ENCODE measurements at places on chromosomes 11 and 22. TPM values are rescaled to one million over a fixed set of nuclear protein-coding genes. Genes with fewer than 3 reads are reported as not detected.

- no peaks in the 10 kb centered on the region for H3K4me1 ChIP-seq
- no peak overlapping the region for H3K27ac ChIP-seq
- no peak overlapping the region for H3K4me3 ChIP-seq
- no peak for DNase-seq
- no peaks in the 10 kb centered on the region for H3K36me3 ChIP-seq
Measured at GRCh38 chr22:46841522-46841921, 79.1 kb downstream of the TBC1D22A start.

DNA sequence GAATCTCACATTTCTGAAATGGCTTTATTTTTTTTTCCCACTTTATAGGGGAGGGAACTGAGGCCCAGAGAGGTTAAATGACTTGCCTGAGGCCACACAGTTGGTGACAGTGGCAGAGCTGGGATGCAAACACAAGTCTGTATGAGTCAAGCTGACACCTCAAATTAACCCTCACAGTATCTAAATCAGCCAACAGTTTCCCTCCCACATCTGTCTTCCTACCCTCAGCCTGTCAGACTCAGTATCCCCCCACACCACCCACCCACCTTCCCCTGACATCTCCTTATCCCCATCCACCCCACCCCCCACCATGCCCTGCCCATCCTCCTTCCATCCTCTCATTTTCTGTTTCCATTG lies 95.2 kb downstream of the TP53I11 start:
- peaks cover 36% of the 10 kb centered on the region for H3K27me3 ChIP-seq
- no peak for DNase-seq
- H3K4me3 ChIP-seq: no peak overlapping the region
- H3K36me3 ChIP-seq: no peaks in the 10 kb centered on the region

DNA sequence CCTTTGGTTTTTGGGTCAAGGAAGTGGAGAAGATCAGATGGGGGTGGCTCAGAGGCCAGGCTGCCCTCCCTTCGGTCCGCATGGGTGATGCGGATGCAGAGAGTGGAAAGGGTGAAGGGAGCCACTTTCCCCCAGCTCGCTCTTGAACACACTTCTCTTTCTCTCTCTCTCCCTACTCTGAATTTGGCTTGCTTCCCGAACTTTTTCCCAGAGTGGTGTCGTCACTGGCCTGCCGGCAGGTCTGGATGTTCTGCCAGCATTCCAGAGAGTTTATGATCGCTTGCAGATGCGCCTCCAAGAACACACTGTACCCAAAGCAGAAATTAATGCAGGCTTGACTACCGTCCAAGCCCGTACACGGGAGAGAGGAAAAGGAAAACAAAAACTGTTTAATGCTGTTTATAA lies 103.2 kb downstream of the ZBTB16 start:
- H3K4me1 ChIP-seq: peaks cover 25% of the 10 kb centered on the region
- H3K4me3 ChIP-seq: no peak overlapping the region
- no peaks in the 10 kb centered on the region for H3K36me3 ChIP-seq
- peaks cover 86% of the 10 kb centered on the region for H3K27me3 ChIP-seq

Gene IRAG1
- 1.3 TPM for total RNA-seq

- H3K27ac ChIP-seq: no peak overlapping the region
- H3K36me3 ChIP-seq: no peaks in the 10 kb centered on the region
- no peak overlapping the region for H3K4me3 ChIP-seq
- peak; percentile 16 for DNase-seq
- no peaks in the 10 kb centered on the region for H3K4me1 ChIP-seq
Measured at GRCh38 chr11:133821776-133822175, 23.5 kb downstream of the SPATA19 start.

- H3K4me1 ChIP-seq: peaks cover 14% of the 10 kb centered on the region
- H3K27ac ChIP-seq: no peak overlapping the region
- no peaks in the 10 kb centered on the region for H3K36me3 ChIP-seq
Measured at GRCh38 chr11:70756341-70756740, 358.0 kb downstream of the CTTN start.

DNA sequence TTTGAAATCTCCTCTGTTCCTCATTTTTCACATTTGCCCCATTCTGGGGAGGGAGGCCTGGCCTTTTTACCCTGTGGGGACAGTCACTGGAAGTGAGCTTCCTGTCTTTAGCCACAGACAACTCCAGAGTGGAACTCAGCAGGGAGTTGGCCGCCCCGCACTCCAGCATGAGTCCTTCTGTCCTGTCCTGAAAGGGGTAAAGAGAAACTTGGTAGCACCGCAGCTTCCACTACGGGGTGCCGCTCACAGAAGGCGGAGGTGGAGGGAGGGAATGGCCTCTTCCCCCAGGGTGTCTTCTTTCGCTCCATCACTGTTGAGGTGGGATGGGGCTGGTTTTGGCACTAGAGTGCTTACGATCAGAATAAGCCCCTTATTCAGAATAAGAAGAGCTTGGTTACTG lies 132.2 kb downstream of the ST3GAL4 start:
- no peak overlapping the region for H3K27ac ChIP-seq
- no peaks in the 10 kb centered on the region for H3K36me3 ChIP-seq
- H3K4me3 ChIP-seq: no peak overlapping the region
- DNase-seq: no peak
- peaks cover 4% of the 10 kb centered on the region for H3K27me3 ChIP-seq
- H3K4me1 ChIP-seq: peaks cover 12% of the 10 kb centered on the region

DNA sequence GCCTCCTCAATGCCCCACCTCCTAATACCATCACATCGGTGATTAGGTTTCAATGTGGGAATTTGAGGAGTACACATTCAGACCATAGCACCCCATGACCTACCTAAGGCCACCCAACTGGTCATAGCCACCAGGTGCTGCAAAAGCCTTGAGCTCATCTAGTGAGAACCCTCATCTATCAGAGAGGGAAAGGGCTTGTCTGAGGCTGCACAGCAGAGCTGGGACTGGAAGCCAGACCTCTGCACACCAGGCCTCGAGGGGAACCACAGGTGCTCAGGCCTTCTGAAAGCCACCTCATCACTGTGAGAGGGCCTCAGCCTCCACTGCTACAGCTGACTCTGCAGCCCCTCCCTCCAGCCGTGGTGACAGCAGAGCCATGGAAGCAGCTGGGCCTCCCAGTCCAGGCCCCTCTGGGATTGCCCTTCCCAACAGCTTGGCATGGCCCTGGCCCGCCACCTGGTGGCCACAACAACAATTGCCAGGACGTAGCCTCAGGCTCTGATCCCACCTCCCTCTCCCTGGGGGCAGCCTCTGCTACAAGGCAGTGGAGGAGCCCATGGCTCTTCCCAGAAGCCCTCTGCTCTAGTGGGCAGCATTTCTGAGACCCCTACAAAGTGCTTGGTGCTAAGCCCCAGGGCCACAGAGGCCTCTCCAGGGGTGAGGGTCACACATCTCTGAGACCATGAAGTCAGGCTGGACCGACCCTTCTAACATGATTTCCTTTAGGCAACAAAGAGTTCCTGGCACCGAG lies 41.0 kb upstream of the PRDM11 start:
- H3K36me3 ChIP-seq: no peaks in the 10 kb centered on the region
- H3K4me1 ChIP-seq: no peaks in the 10 kb centered on the region
- no peak overlapping the region for H3K4me3 ChIP-seq

DNA sequence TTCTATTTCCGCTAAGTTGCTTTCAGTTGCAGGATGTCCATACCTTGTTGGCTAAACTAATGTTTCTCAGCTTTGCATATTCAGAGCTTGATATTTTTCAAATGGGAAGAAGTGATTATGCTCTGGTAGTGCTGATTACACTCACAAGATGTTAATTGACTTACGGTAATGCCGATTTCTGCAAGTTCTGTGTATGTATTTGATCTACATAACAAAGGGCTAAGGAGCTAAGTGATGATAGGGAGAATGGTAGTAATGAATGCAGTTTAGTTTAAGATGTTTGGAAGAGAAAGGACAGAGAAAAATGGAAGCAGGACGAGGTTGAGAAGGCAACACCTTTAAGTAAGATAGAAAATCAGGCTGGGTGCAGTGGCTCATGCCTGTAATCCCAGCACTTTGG lies 61.4 kb downstream of the FAM83F start:
- H3K36me3 ChIP-seq: no peaks in the 10 kb centered on the region
- no peak overlapping the region for H3K4me3 ChIP-seq
- H3K27me3 ChIP-seq: no peaks in the 10 kb centered on the region
- H3K4me1 ChIP-seq: peaks cover 18% of the 10 kb centered on the region
- no peak overlapping the region for H3K27ac ChIP-seq

Gene LRP5
- 129 TPM for total RNA-seq

GRCh38 chr11:15940462-15941205 lies 415.7 kb downstream of the SOX6 start:
- no peak for DNase-seq
- no peaks in the 10 kb centered on the region for H3K36me3 ChIP-seq
- H3K27ac ChIP-seq: no peak overlapping the region
- no peaks in the 10 kb centered on the region for H3K27me3 ChIP-seq
- H3K4me1 ChIP-seq: no peaks in the 10 kb centered on the region

GRCh38 chr11:126311401-126312291 lies 7.8 kb downstream of the DCPS start:
- no peak overlapping the region for H3K4me3 ChIP-seq
- 0 out of 2 replicates have a peak, but pooled peaks cover 8% of the 10 kb centered on the region for H3K36me3 ChIP-seq
- no peaks in the 10 kb centered on the region for H3K27me3 ChIP-seq
- DNase-seq: no peak

- no peaks in the 10 kb centered on the region for H3K27me3 ChIP-seq
- no peaks in the 10 kb centered on the region for H3K4me1 ChIP-seq
- H3K4me3 ChIP-seq: no peak overlapping the region
- no peak overlapping the region for H3K27ac ChIP-seq
- no peaks in the 10 kb centered on the region for H3K36me3 ChIP-seq
Measured at GRCh38 chr11:107078375-107078774, 60.1 kb upstream of the GUCY1A2 start.

DNA sequence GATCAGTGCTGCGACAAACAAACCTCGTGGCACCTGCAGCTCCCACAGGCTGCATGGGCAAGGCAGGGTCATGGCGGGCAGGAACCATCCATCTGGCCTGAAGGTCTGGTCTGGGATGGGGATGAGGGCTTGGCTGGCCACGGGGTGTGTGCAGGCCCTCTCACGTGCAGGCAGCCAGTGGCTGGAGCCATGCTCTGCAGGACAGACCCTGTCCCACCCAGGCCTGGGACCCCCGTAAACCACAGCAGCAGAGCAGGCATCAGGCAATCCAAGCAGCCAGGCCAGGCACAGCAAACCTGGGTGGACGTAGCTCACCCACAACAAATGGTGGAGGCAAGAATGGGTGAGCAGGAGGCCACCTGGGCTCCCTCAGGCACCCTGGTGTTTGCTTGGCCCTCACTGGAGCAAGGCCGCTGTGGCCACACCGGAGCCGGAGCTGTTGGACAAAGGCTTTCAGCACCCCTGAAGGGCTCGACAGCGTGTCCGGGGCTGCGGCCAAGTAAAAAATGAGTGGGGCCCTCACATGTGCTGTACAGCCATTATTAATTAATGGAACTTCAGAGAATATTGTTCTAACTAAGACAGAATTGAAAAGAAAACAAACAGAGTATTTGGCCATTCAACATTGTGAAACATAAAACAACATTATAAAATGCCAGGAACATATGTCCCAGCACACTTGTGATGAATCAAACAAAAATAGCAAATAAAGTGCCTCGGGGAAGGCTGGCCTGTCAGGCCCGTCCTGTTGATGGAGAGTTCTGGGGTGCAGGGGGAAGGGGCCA lies 24.0 kb upstream of the GNB1L start:
- H3K4me3 ChIP-seq: no peak overlapping the region
- H3K27ac ChIP-seq: no peak overlapping the region
- no peak for DNase-seq
- no peaks in the 10 kb centered on the region for H3K27me3 ChIP-seq
- peaks cover 25% of the 10 kb centered on the region for H3K4me1 ChIP-seq

DNA sequence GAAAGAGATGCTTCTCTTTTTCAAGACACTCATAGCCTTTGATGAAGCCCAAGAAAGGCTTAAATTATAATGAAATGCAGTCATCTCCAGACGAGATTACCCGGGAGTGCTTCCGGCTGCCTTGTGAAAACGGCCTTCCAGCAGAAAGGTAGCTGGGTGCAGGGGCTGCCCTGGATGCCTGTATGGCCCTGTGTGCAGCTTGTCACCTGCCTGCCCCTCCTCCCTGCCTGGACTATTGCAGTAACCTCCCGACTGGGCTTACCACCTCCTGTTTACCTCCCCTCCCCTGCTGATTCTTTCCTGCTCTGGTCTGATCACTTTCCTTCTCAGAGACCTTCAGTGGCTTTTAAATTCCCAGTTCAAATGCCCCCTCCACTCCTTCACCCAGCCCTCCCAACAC lies 126.4 kb upstream of the SYT13 start:
- H3K36me3 ChIP-seq: no peaks in the 10 kb centered on the region
- DNase-seq: no peak
- no peak overlapping the region for H3K27ac ChIP-seq
- no peak overlapping the region for H3K4me3 ChIP-seq
- H3K4me1 ChIP-seq: no peaks in the 10 kb centered on the region
- H3K27me3 ChIP-seq: peaks cover 92% of the 10 kb centered on the region

DNA sequence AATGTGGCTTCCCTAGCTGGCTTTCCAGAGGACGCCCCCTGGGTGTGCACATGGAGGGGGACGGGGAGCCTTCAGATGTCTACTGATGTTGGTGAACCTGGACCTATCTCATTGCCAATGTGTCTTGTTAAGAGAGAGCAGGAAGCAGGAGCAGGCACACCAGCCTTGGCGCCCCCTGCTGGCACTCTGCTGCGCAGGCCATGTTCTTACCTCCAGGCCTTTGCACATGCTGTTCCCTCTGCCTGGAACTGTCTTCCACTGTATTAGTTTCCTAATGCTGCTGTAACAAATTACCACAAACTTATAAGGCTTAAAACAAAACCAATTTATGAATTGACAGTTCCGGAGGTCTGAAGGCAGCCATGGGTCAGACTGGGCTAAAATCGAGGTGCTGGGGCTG lies 23.6 kb upstream of the MN1 start:
- H3K27ac ChIP-seq: no peak overlapping the region
- no peaks in the 10 kb centered on the region for H3K27me3 ChIP-seq
- DNase-seq: no peak

DNA sequence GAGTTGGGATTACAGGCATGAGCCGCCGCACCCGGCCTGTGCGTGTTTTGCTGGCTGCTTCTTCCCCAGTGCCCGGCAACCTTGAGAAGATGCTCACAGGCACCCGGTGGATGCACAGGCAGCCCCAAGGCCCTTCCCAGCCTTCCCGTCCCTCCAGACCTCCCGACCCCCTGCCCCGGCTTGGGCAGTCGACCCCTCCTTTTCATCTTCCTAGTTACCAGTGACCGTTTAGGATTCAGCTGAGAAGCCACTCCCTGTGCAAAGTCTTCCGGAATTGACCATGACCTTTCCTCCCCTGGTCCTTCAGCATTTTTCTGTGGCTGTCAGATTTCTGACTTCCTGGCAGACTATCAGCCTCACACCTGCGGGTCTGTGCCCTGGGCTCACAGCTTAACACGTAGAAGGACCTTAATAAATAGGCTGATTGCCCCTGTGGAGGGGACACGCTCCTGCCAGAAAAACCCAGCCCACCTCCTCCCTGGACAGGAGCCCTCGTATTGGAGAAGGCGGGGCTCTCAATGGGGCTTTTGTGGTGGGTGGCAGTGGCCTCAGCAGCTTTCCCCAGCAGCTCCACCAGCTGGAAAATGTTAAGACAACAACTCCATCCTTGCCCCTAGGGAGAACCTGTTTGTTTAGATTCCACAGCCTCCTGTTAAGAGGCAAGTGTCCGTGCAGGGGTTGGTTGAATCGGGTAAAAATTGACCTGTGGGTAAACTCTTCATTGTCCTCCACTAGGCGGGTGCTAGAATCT lies 10.4 kb upstream of the ANO1 start:
- H3K36me3 ChIP-seq: no peaks in the 10 kb centered on the region
- peak; percentile 81 for DNase-seq
- peak overlapping the region; percentile 86 for H3K27ac ChIP-seq
- peaks cover 91% of the 10 kb centered on the region for H3K4me1 ChIP-seq
- peak overlapping the region; percentile 50 for H3K4me3 ChIP-seq

- H3K27ac ChIP-seq: no peak overlapping the region
- DNase-seq: peak; percentile 70
- no peaks in the 10 kb centered on the region for H3K36me3 ChIP-seq
- peaks cover 15% of the 10 kb centered on the region for H3K4me1 ChIP-seq
- H3K4me3 ChIP-seq: no peak overlapping the region
- H3K27me3 ChIP-seq: peaks cover 4% of the 10 kb centered on the region
Measured at GRCh38 chr11:120235024-120235628, 4.8 kb upstream of the POU2F3 start.

- H3K36me3 ChIP-seq: no peaks in the 10 kb centered on the region
- no peak overlapping the region for H3K27ac ChIP-seq
Measured at GRCh38 chr22:42428760-42429159, 3.4 kb downstream of the NFAM1 start.
